ENCODE measurements at places on chromosomes 7 and 10.

GRCh38 chr7:18534481-18534880 is 38.9 kb downstream of the HDAC9 start:
- no peak for DNase-seq

DNA sequence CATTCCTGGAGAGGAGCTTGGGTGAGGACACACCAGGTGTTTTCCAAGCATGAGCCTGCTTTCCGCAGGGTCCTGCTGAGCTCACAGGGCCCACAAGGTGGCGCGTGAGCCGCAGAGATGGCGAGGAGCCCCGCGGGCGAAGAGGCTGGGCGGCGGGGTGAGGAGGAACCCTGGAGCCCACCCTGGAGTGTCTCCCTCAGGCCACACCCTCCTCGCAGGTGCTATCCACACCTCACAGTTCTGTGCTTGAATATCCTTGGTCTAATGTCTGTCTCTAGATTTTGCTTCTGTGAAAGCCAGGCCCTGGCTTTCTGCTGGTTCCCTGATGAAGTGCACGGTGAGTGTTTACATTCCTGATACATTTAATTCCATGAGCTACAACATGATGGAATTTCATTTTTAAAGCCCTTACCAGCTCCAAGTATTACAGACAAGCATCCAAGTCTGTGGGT is 433.6 kb downstream of the ACTR3B start:
- no peak for DNase-seq

DNA sequence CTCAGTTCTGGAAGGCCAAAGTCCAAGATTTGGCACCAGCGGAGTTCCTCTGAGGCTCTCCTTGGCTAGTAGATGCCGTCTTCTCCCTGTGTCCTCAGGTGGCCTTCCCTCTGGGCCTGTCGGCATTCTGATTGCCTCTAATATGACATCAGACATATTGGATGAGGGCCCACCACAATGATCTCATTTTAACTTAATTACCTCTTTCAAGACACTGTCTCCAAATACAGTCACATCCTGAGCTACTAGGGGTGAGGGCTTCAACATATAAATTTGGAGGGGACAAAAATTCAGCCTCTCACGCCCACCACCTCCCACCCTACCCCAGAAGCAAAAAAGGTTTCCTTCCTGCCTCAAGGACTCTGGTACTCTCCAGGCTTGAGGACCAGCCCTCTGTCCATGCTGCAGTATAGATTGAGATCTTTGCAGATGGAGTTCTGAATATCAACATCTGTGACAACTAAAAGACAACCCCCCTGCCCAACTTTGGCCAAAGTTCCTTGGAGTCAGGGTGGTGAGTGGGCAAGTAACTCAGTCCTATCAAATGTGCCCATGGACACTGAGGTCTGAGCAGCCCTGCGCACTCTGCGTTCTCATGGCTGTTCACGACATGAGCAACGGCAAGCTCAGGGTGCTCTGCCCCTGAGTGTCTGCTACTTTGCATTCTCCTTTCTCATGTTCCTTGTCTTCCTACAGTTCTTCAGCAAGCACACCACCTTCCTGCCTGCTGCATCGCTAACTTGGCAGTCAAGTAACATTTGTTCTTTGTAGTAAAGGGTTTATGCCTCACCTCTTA is 11.5 kb downstream of the TMEM176B start:
- no peak for DNase-seq

DNA sequence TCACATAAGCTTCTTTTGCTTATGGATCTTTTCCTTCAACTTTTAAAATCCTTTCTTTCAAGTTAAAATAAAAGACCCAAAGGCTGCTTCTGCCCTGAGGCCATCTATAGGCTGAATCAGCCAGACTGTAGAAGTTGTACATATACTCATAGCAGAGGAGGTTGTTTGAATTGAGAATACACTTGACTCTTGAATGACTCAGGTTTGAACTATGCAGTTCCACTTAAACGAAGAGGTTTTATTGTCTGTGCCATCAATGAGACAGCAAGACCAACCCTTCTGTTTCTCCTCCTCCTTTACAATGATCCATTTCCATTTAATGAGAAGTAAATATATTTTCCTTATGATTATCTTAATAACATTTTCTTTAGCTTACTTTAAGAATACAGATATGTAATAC is 5.8 kb downstream of the ZNF365 start:
- DNase-seq = peak; percentile 82

DNA sequence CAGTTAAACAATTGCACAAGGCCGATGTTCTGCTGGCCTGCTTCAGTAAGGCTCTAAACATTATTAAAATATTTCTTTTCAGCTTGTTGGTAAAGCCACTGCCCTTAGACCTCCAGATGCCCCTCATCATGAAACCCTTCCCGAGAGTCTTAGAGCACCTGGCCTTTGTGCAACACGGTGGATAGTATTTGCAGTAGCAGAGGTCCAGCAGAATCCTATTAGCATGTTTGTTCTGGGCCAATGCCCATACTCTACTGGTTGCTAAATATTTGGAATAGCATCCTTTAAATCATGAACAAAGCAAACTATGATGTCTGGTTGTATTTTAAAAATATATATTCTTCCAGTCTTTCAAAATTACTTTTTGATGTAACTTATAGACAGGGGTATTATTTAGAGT is 584.6 kb downstream of the CNTNAP2 start:
- DNase-seq = no peak

DNA sequence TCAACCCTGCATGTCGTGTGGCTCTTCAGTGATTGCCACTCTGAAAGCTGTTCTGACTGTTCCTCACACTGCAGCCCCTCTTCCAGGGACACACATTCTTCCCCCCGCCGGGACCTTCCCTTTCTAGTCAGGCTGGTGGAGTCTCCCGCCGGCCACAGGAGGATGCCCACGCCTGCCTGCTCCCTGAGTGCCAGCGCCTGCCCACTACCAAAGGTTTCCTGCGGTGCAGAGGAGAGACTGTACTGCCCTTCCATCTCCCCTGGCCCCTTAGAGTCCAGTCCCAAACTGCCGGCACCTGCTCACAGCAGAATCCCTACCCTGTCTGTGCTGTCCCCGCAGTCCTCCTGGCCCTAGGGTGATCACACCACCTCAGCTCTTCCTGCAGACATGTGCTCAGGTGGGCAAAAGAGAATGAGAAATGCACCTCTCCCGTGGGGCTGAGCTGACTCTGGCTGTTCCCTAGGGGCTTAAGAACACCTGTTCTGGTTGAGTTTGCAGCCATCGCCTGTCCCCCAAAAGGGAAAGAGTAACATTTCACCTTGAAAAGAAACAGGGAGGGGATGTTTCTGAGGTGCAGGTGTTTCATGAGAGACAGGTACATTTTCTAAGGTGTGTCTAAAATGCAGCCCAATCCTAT is 1.4 kb downstream of the PODXL start:
- DNase-seq = no peak

DNA sequence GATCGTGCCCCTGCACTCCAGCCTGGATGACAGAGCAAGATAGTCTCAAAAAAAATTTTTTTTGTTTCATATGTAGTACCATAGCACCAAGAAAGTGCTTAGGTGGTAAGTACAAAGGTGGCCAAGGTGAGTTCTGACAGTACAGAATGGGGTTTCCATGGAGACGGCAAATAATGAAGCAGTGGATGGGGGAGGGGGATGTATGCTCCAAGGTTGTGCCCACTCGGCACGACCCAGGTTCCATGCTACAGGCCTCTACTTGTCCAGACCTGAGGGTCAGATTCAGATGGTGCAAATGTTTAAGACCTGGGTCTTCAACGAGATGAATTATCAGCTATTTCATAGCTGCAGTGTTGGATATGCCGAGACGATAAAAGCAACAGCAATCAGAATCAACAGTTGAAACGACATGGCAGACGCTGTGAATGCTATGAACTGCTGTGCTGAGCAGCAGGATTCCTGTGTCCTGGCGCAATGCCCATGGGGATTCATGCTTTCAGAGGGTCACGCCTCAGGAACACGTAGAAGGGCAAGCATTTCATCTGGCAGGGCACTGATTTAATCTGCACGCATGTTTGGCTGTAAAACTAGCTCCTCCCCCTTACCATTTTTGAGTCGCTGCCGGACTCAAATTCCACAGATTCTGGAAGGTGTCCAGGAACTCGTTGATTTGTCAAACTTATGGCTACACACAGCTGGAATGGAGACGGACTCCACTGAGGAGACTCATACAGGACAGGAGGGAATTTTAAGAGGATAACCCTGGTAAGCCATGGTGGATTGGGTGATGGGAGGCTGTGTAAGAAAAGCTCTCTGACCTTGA is 256.5 kb downstream of the FRMD4A start:
- DNase-seq = peak; percentile 97

DNA sequence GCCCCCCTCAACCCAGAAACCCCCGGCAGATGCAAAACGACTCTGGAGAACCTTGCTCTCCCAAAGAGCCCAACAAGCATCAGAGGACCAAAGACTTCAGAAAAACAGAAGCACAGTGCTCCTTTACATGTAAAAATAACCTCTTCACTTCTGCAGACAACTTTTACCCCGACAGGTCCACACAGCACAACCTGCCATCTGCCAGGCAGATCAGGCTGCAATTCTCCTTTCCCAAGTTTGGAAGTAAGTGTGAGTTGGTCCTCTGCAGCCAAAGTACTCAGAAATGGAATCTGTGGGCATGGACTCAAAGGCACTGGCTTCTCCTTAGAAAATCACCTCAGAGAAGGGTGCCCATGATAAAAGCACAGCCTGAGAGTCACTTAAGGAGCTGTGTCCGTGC is 26.0 kb downstream of the DOCK4 start:
- no peak for DNase-seq

DNA sequence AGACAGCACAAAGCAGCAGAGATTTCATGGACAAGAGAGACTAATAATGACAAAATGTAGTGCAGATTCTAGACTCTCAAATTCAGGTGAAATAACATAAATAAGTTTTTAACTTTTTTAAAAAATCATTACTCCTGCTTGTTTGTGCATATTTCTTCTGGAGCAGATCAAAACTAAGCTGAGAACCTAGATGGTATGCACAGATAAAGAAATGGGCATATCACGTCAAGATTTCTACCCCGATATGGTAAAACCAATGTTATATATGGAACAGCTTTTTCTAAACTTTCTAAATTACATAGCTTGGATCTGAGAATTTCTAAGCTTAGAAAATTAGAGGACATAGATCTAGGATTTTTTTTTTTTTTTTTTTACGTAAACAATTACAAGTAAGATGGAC is 18.2 kb downstream of the TWIST1 start:
- DNase-seq = no peak

GRCh38 chr7:37070471-37070870 is 346.2 kb upstream of the AOAH start:
- DNase-seq = no peak

DNA sequence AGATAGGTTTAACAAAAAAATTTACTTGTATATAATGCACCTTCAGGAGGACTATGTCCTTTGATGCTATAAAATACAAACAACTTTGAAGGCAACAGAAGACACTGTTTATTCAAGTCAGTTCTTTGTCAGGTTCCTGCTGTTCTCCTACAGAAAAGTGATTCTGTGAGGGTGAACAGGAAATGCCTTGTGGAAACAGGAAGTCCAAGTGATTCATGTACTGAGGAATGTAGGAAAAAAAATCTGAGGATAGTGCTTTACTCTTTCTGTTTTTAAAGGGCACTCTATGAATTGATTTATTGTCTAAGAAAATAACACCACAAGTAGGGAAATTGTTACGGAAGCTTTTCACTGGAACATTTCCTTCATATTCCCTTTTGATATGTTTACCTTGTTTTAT is 171.9 kb downstream of the HDAC9 start:
- peak; percentile 70 for DNase-seq

- DNase-seq = no peak
Measured at GRCh38 chr10:17904564-17904963, 47.2 kb upstream of the SLC39A12 start.

DNA sequence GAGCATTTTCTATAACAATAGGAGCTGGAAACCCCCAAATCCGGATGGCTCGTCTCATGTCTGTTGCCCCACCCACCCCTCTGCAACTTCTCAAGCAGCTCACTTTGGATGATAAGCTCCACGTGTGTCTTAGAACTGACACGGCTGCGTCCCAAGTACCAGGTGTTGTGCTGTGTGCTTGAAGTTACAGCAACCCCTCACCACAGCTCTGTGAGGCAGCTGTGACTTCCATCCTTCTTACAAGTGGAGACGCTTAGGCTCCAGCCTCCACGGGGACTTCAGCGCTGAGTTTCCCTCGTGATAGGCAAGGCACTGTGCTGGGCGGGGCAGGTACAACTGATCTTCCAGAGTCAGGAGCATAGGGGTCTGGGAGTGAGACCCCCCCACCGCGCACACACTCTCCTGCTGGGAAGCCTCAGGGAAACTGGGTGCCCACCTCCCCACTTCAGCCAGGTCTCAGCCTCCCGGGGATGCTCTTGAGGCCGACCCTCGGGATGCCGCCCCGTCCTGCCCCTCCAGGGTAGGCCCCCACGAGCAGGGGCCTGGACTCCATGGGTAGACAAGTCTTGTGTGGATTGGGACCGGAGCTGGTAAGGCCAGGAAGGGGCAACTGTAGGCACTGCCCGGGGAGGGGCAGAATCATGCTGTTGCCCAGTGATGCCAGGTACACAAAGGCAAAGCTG is 31.4 kb downstream of the EN2 start:
- DNase-seq = no peak

DNA sequence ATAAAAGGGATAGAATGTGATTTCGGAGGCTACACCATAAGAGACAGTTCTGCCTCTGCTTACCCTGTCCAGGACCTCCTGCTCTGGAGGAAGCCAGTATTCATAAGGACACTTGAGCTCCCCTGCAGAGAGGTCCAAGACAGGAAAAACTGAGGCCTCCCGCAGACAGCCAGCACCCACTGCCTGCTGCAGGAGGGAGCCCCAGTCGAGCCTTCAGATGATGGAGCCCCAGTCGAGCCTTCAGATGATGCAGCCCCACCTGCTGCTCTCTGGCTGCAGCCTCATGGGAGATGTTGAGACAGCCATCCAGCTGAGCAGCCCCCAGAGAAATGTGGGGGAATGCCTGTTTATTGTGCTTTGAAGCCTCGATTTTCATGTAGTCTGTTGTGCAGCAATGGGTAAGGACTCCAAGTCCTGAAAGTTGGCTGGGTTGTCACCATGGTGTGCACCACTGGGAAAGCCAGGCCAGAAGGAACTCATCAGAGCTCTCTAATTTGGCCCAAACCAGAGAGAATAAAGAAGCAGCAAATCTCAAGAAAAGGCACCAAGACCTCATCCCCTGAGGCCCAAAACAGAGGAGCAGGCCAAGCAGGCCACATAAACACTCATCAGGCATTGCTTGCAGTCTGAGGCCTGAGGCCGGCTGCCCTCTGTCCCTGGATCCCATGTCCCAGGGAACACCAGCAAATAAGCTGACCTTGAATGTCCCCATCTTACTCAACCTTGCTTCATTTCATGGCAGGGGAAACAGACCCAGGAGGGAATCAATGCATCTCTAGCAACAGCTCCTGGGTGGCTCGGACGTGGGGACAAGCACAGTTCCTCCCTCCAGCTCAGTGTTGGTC is 30.9 kb downstream of the CALML5 start:
- DNase-seq = no peak
